Stimulated activated CD8-positive, alpha-beta memory T cell treated with anti-CD3 and anti-CD28 coated beads, Interleukin-7, amount 100 ng/mL, for 4 hours (primary cell): ENCODE measurements at places on chromosomes 4 and X.

DNA sequence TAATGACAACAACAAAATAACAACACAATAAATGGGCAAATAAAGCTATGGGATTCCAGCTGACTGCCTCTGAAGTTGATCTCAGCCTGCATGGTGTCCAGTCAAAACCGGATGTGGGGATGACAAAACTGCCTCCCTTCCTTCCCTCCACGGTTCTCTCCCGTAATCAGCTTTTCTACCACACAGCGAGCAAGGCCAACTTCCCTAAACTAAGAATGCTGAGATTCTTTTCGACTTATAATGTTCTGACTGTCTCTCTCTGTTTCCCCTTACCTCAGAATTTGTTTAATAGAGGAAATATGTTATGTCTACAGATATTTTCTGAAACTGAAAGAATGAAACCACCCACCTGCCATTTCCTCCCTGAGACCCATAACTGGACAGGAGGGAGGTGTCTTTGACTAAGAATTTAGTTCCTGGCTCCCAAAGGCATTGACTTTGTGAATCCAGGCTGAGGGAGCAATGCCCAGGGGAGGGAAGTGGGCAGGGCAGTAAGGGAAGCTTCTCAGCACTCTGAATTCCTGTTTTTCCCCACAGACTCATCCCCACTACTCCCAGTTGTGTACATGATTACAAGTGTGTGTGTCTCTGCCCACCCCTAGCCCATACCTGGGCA lies 1.0 kb upstream of the TLR1 start:
- no peak for DNase-seq

GRCh38 chr4:182862141-182862875 lies 54.9 kb downstream of the DCTD start:
- DNase-seq, result no peak

DNA sequence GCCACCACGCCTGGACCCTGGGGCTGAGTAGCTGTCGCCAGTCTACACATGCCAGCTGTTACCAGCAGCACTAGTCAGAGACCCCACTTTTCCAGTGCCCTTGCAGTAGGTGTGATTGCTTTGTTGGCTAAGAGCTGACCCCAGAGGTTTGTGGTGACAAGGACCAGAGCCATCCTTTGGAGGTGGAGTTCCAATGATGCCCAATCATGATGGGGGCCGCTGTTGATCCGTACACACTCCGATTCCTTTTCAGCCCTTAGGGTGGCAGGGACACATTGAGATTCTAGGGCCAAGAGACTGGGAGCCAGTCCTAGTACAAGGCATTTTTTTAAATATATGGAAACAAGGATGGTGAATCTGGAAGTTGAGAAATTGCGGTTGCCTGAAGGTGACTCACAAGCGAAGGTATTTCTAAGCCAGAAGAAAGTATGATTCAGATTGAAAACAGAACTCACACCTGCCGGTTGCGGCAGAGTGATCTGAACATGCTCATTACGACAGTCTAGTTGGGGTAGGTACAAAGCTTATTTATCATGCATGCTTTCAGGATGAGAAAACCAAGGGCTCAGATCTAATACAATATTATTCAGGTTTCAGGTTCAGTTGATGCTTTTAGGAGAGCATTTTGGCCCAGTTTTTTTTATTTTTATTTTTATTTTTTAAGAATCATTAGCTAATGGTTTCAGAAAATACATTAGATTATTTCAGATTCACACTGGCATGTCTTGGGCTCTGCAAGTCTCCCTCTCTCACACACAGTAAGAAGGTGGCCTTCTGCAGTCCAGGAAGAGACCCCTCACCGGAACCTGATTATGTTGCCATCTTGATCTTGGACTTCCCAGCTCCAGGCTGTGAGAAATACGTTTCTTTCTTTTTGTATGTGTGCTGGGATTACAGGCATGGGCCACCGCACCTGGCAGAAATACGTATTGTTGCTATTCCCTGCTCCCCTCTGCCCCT lies 43.4 kb downstream of the SHROOM2 start:
- DNase-seq, result no peak

GRCh38 chr4:69239092-69239491 lies 24.5 kb upstream of the UGT2B11 start:
- DNase-seq, result no peak

- DNase-seq, result no peak
Measured at GRCh38 chr4:155742310-155743015, 16.4 kb upstream of the GUCY1B1 start.

- no peak for DNase-seq
Measured at GRCh38 chrX:15894724-15895123, 40.1 kb upstream of the AP1S2 start.
